Spleen (tissue), 13 donors: ENCODE measurements at places on chromosomes 16 and 17. TPM values are rescaled to one million over a fixed set of nuclear protein-coding genes. Genes with fewer than 3 reads are reported as not detected.
A peak's percentile ranks its signal among the peaks of the same experiment; 100 is the strongest.

NDRG4 gene
- 115 TPM for total RNA-seq

SLC52A1 gene
- total RNA-seq, result 0.75 TPM

SOX15 gene
- total RNA-seq, result not detected

SYT17 gene
- 2.4 TPM for total RNA-seq

TBC1D3G gene
- total RNA-seq, result not detected

CD19 gene
- 77.0 TPM for total RNA-seq

EIF1 gene
- total RNA-seq, result 897 TPM

DNA sequence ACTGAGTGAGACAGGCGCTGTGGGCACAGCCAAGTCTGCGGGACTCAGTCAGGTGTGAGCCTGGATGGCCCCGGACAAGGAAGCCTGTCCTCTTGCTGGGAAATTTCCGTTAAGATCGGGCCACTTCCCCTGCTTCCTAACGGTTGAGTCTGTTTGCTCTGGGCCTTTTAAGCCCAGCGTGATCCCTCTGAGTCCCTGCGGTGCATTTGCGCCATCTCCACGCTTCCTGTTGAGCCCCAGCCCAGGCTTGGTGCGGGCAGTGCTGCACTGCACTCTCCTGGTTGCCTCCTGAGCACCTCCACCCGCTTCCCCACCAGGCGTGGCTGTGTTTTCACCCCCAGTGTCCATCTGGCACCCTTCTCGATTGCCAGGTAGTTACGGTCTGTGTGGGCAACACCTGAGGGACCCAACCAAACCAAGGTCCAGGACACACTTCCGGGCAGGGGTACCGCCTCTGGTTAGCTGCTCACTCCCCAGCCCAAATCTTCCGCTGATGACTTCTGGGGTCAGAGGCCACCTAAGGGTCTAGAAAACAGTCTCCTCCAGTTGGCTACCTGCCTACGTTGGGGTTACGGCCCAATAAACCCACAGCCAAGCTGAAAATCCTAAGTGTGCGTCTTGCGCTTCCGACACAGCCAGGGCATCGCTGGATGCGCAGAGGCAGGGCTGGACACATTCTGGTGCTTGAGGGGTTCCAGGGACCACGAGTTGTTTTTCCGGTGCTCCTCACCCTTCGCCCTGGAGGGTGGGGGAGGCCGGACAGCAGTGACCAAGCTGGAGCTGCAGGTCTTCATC is 1.4 kb upstream of the SLC25A10 start:
- peak; percentile 81 for DNase-seq

DNA sequence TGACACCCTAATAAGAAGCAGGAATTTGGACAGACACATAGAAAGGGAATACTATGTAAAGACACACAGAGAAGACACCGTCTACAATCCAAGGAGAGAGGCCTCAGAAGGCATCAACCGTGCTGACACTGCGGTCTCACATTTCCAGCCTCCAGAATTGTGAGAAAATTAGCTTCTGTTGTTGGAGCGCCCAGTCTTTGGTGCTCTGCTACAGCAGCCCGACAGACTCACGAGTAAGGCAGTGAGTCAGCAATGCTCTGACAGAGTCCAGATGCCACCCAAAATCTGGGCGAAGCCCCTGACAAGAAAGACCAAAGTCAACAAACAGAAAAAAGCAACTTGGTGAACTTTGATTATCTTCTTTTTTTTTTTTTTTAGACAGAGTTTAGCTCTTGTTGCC is 32.5 kb upstream of the RAI1 start:
- DNase-seq, result no peak

GRCh38 chr17:1374431-1375177 is 25.4 kb downstream of the YWHAE start:
- DNase-seq, result no peak

DNA sequence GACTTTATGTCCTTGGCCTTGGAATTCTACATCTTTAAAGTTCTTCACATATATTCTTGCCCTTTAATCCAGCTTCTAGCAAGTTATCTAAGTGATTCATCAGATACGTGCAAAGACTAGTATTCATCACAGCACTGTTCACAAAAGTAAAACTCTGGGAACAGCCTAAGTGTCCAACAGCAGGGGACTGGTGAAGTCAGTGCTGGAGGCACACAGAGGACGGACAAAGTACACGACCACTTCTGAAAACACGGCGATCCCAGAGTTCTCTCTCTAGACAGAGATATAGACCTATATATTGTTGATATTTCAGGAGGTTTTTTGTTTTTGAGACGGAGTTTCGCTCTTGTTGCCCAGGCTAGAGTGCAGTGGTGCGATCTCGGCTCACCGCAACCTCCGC is 12.8 kb downstream of the CTRB1 start:
- DNase-seq, result no peak

DNA sequence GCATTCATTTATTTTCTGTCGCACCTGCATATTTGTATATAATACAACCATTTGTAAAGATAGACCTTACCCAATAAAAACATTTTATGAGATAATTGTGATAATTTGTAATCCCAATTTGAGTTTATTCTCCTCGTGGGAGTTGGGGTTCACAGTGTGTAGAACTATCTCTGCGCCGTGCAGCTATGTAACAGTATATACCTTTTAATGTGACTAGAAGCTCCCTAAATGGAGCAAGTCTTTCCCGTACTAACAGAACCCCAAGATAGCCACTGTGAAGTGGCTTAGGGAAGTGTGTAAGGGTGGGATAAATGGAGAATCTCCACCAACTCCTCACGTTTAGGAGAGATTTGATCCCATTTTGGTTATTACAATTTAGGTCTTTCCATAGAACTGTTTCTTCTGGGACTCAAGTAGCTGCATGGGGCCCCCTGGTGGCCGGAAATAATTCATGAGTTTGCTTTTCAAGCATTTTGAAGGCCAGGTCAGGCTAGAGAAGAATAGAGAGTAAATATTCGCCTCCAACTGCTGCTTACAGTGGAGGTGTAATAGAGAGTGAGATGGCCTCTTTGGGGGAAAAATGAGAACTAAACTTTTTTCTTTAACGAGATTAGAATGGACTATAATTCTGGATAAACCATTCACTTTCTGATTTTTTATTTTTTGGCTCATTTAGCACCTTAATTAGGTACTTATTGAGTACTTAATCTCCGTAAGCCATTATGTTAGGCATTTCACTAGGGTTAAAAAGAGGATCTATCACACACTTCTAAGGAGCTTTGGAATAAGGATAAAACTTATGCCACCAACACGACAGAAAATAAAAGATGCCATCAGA is 4.5 kb downstream of the TMEM100 start:
- peak; percentile 85 for DNase-seq

GRCh38 chr16:28162326-28162877 is 49.4 kb downstream of the XPO6 start:
- DNase-seq, result no peak

GRCh38 chr16:83717308-83717707 is 90.5 kb upstream of the HSBP1 start:
- no peak for DNase-seq

GRCh38 chr16:4116325-4117249 is at the start of gene ADCY9:
Gene ADCY9 (minus strand): TSS chr16:4116442. CDS start chr16:4115442, 1,000 bp downstream.
- peak; percentile 94 for DNase-seq

DNA sequence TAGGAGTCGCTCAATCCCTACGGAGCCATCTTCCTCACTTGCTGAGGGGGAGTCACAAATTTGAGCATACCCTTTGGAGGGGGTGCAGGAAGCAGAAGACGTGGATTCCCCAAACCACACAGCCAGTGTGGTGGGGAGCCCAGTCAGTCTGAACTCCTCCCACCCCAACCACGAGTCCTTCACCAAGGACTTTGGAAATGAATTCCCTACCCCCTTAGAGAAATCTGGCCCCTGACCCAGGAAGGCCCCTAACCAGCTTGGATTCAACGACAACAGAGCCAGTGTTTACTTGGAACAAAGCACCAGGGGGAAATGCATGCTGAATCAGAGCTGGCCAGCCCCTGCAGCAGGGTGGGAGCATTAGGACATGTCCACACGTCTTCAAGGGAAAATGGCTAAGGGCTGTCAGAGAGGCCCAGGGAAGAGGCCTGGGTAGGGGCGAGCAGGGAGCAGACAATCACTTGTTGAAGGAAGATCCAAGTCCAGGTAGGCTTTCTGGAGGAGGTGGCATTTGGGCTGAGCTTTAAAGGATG is 5.5 kb upstream of the TMEM92 start:
- DNase-seq, result no peak

- no peak for DNase-seq
These were observed 290.5 kb upstream of the FOXF1 start for GRCh38 chr16:86219655-86220445.

DNA sequence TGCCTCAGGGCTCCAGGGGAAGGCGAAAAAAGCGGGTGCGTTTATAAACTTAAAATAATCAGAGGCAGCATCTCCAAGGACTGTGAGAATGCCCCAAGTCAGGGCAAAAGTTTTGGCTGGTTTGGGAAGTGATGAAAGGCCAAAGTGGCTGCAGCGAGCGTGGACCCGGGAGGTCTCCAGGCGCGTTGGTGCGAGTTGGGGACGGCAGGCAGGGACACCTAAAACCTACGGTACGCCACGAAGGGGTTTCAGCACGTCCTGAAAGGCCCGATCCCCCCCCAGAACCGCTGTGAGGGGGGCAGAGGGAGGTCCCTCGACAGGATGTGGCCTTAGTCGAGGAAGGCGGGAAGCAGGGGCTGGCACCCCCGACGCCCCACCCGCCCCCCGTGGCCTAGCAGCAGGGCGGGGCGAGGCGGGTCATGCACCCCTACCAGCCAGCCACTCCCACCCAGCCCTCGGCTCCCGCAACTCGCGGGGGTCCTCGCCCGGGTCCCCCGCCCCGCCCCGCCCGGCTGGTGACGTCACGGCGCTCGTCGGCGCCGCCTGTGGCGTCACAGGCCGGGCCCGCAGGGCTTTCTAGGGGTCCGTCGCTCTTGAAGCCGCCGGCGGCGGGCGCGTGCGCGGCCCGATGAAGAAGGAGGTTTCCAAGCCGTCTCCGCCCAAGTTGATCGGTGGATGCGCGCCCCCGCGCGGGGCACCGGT is at the start of gene MYCBPAP:
MYCBPAP (plus strand) TSS at position 569 of the 702 bp plus-strand sequence. CDS start 236 bp downstream, outside the sequence.
- DNase-seq, result peak; percentile 93

DNA sequence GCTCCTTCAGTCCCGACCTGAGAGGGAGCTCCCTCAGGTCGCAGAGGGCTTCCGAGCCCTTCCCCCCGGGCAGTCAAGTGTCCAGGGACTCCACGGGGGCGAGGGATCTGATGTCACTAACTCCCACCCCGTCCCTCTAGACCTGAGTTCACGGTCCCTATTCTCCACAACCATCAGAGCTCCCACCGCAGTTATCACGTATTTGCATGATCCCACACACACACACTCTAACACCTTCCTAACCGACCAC is 3.7 kb upstream of the PER1 start:
- DNase-seq, result peak; percentile 89

GRCh38 chr17:76968707-76969597 is 100.7 kb downstream of the MGAT5B start:
- peak; percentile 91 for DNase-seq

GRCh38 chr17:6269478-6269877 is 165.4 kb downstream of the AIPL1 start:
- DNase-seq, result no peak

GRCh38 chr17:17015230-17015629 is 27.0 kb upstream of the MPRIP start:
- no peak for DNase-seq

DNA sequence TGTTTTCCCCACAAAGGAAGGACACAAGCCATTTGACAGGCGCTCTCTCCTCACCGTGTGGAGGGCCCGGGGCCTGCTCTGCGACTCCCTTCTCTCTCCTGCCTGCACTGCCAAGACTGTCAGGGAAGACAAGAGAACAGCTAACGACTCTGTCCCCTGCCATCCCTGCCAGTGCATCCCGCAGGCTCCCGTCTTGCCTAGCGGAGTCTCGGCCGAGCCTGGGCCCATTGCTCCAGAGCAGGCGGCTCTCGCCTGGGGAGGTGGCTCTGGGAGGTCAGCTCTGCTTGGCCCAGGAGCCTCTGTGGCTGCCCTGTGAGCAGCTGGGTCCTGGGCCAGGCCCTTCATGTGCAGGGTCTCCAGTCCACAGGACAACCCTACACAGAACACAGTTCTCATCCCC is 53.0 kb downstream of the WNT3 start:
- no peak for DNase-seq

DNA sequence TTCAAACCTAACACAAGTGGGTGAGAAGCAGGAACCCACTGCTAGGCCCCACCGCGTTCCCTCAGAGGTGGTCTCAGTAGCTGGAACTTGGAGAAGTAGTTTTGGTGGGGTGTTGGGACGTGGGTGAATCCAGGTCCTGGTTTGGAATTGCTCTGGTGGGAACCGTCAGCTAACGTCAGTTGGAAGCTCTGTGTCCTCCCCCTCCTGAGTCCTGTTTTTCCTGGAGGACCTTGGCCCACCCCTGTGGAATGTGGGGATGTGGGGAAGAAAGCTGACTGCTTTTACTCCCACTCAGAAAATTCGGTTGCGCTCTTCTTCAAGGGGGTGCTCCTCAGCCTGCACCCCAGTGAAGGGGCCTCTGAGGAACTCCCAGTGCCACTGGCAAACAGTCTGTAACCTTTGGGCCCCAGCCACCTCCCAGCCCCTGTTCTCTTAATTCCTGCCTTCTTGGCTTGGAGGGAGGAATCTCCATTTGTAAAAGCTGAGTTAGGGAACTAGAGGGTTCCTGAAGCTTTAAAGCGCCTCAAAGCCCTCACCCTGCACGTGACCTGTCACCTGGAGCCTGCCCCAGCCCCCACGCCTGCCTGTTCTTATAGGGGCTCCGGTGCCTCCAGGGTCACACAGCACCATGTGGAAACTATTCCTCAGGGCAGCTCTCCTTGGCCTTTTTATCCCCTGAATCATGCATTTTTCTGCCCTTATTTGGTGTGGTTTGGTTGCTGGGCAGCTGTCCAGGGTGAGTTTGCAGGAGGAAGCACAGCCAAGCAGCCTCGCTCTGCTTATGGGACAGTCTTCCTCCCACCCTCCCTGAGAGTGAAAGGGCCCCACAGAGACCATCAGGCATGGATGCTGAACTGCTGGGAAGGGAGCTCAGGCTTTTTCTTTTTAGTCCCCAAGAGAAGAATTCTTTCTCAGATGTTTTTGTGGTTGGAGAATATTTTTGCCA is 16.2 kb upstream of the NAGLU start:
- DNase-seq, result peak; percentile 76

GRCh38 chr16:23512168-23512695 is 1.9 kb upstream of the GGA2 start:
- no peak for DNase-seq

DNA sequence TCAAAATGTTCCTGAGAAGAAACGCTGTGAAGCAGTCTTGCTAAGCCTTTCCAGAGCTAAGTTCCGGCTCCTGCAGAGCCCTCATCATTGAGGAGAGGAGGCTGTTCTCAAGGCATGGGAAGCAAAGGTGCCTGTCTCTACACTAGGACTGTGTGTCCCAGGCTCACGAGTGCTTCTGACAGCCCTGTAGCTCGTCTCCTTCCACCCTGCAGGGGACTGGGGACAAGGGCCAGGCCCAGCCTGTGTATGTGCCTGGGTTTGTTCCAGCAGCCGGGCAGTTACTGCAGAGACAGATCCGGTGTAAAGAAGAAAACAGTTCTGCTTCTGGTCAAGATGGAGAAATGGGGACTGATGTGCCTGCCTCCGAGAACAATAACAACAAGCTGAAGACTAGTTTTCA is 156.0 kb downstream of the ENGASE start:
- DNase-seq, result no peak
